ENCODE measurements at places on chromosomes 7 and 10.

DNA sequence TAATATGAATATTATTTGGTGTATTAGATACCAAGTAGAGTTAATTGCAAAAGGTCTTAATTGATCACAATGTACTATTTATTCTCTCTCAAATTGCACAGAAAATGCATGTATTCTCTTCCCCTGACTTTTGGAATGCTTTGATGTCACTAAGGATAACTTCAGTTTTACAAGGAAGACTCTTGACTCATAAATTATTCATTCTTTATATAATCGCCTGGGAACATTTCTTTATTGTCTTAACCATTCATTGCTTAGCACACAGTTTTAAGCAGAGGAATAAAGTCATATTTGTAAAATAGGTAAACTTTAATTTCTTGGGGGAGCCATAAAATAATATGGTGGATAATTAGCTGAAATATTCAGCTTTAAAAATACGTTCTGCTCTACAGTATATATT lies 306.0 kb upstream of the TMEM229A start:
- DNase-seq: no peak

GRCh38 chr10:34816085-34816496 lies 995 bp upstream of the PARD3 start:
- no peak for DNase-seq

GRCh38 chr7:105016068-105016708 lies 2.2 kb downstream of the KMT2E start:
- DNase-seq: no peak

DNA sequence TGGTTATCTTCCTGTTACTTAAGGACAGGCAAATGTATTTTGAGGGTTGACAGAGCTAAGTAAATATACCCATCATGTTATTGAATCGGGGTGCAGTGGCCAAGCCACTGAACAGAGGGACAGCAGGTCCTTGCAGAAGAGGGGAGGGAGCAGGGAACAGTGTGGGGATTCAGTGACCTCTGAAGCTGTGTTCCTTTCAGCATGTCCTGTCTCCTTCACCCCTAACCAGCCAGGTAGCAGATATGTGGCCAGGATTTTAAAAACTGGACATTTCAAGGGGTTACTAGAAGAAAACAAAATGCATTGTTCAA lies 12.7 kb downstream of the ANK3 start:
- DNase-seq: no peak

- DNase-seq: no peak
These were observed 129.6 kb downstream of the NPSR1 start for GRCh38 chr7:34787586-34787985.

- DNase-seq: peak; percentile 54
These were observed 38.7 kb downstream of the CDK6 start for GRCh38 chr7:92797693-92798092.

DNA sequence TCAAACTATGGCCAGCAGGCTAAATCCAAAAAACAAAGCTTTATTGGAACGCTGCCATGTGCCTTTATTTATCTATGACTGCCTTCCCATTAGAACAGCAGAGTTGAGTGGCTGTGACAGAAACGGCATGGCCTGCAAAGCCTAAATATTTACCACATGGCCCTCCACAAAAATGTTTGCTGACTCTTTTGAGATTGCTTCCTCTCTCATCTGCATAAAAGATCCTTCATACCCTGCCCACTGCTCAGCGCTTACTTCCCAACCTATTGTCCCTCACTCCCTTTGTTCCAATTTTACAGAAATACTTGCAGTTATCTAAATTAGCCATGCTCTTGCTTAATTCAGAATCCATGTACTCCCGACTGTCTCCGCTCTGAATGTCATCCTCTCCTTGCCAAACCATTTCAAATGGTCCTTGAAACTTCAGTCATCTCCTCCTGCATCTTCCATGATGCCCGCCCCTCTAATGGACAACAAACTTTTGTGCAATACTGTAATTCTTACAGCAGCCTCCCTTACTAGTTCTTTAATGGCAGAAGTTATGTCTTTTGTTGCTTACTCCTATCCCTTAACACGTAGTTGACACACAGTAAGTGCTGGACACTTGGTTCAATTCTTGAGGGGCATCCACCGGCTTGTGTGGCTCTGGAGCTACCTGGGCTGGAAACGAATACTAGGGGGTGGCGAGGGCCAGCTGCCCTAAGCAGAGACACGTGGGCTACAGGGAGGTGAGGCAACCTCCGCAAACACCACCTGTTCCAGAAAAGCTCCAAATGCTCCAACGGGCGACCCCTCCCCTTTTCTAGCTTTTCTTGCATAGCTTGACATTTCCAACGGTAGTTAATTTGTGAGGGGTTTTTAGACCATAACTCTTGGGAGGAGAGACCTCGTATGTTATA lies 832 bp downstream of the XRCC2 start:
- DNase-seq: no peak

DNA sequence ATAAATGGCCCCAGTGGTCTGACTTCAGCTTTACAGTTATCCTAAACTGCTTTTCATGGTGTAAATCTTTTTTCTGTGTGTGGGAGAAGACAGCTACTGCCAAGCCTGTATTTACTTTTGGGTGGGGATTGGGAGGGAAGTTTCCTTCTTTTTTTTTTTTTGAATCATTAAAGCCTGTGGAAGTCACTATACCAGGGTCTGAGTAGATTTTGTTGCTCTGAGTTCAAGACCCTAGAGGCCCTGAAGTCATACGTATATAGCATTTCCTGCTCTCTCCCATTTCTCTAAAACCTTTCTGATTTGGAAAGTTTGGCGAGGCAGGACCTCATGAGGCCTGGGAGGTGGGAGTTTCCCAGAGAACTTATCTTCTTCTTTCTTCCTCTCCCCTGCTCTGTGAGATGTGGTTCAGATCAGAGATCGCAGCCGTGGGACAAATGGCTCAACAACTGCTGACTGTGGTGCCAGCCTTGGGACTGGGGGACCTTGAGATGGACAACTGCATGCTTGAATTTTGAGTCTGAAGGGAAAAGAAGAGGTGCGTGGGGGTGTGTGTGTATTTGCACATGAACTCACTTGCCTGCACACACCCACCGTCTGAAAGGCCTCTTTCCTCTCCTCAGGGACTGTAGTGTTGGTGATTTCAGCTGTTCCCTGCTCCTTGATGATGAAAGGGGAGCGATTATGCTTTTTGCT lies 18.1 kb downstream of the LRMDA start:
- no peak for DNase-seq

DNA sequence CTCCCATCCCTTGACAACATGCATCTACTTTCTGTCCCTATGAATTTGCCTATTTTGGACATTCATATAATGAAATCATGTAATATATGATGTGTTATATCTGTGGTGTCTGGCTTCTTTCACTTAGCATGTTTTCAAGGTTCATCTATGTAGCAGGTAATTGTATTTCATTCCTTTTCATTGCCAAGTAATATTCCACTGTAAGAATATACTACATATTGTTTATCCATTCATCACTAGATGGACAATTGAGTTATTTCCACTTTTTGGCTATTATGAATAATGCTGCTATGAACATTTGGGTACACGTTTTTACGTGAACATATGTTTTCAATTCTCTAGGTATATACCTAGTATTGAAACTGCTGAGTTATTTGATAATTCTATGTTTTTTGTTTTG lies 238.2 kb downstream of the PTEN start:
- no peak for DNase-seq

GRCh38 chr7:105680505-105681187 lies 99.4 kb upstream of the EFCAB10 start:
- DNase-seq: no peak

GRCh38 chr10:104472505-104472904 lies 118.9 kb downstream of the CFAP58 start:
- no peak for DNase-seq

GRCh38 chr10:124092250-124092859 lies 1.0 kb downstream of the CHST15 start:
- no peak for DNase-seq

GRCh38 chr7:23474094-23474828 lies 4.0 kb upstream of the IGF2BP3 start:
- DNase-seq: peak; percentile 98

DNA sequence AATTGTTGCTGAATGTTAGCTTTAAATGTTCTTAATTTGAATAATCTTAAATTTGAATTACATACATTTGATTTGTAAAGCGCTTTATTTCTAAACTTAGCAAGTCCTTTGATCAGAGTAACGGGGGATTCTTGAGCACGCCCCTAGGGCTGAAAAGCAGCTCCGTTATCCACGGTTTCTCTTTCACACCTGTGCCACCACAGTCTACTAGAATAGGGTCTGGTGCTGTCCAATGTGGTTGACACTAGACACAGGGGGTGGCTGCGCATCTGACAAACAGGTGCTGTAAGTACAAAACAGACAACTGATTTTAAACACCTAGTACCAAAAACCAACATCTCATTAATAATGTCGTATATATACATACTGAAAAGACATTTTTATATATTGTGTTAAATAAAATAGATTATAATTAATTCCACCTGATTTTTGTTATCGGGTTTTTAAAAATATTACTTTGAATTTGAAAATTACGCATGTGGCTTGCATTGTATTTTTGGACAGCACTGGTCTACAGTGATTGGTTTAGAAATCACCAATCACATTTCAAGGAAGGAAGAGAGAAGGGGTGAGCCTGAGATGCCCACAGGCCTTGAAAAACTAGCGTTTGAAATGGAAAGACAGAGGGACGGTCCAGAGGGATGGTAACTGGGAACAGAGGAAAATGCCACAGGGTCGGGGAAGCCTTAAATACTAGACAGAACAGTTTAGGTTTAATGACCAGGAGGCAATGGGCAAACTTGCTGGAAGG lies 7.3 kb downstream of the SEPHS1 start:
- DNase-seq: no peak

DNA sequence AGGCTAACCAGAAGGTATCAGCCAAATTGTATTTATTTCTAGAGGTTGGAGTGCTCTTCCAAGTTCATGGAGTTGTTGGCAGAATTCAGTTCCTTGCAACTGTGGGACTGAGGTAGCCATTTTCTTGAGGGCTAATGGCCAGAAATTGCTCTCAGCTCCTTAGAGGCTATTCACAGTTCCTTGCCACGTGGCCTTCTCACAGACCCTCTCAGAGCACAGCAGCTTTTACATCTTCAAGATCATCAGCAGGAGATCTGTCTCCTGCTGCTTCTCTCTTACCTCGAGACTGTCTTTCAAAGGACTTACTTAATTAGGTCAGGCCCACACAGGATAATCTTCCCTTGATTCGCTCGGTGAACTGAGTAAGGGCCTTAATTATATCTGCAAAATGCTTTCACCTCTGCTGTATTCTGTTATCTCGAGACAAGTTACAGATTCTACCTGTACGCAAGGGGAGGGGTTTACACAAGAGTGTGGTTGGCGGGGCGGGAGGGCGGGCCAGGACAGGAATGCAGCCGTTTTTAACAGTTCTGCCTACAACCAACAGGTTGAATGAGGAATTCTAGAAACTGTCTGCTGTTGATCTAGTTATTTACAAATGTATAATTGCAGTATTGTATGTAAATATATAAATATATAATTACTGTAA lies 15.0 kb downstream of the MIOS start:
- DNase-seq: no peak

GRCh38 chr10:3365630-3366029 lies 193.0 kb upstream of the PITRM1 start:
- no peak for DNase-seq

GRCh38 chr10:126075009-126075408 lies 178.6 kb downstream of the FANK1 start:
- no peak for DNase-seq

- DNase-seq: peak; percentile 1
These were observed 225.4 kb upstream of the ZWINT start for GRCh38 chr10:56586461-56586891.

- no peak for DNase-seq
These were observed 34.0 kb downstream of the SMKR1 start for GRCh38 chr7:129536323-129536722.

- no peak for DNase-seq
These were observed 240.7 kb upstream of the CCDC6 start for GRCh38 chr10:60147025-60147424.

GRCh38 chr7:21543528-21544302 lies 876 bp downstream of the DNAH11 start:
- DNase-seq: peak; percentile 16

DNA sequence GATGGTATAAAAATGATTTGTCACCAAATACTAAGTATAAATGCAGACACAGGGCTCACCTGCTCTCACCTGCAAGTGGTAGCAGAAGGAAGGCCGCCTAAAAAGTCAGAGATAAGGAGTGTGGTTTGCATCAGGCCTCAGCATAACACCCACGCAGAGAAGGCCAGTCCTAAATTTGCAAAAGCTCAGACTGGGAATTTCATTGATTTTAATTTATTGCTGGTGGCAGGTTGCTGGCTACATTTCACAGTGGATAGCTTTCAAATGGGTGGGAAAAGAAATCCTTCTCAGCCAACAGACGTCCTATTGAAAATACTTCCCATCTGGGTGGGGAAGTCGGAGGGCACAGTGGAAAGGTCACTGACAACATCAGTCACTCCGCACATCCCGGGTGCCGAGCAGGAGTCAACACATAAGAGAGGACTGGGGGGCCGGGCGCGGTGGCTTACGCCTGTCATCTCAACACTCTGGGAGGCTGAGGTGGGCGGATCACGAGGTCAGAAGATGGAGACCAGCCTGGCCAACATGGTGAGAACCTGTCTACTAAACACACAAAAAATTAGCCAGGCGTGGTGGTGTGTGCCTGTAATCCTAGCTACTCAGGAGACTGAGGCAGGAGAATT lies 561.8 kb upstream of the MKI67 start:
- DNase-seq: no peak

DNA sequence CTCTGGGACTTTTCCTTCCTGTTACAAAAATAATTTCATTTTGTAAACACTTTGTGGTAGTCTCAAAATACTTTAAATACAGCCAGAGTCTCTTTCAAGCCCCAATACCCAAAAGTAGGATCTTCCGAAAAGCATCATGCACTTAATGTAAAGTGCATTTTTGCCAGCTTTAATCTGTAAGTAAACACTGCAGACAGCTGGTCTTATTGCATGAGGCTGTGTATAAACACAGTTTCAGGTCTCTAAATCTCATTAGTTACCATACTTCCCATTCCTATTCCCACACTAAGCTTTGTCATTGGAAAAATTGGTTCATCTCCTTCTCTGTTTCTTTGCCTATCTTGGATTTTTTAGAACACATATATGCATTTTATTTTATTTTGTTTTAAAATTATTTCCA lies 87.6 kb upstream of the GNAI1 start:
- no peak for DNase-seq

GRCh38 chr7:3712841-3713240 lies 411.8 kb downstream of the SDK1 start:
- DNase-seq: no peak

DNA sequence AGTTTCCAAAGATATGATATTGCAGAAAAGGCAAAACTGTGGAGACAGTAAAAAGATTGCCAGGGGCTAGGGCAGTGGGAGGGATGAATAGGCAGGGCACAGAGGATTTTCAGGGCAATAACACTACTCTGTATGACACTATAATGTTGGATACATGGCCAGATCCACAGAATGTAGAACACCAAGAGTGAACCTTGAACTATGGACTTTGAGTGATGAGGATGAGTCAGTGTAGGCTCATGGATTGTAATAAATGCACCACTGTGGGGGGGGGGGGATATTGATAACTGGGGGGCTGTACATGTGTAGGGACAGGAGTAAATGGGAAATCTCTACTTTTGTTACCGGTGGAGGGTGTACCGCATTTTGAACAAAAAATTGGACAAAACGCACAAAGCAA lies 77.4 kb downstream of the ALOX5 start:
- DNase-seq: no peak

Data from choroid plexus epithelial cell (primary cell).